ENCODE measurements at places on chromosomes 11 and 22.

GRCh38 chr22:39083212-39084165, 6.4 kb downstream of the APOBEC3G start:
- H3K27me3 ChIP-seq, result no peaks in the 10 kb centered on the region
- H3K4me3 ChIP-seq, result no peak overlapping the region
- no peak for DNase-seq
- peaks cover 11% of the 10 kb centered on the region for H3K4me1 ChIP-seq
- no peak overlapping the region for H3K27ac ChIP-seq
- H3K36me3 ChIP-seq, result no peaks in the 10 kb centered on the region

DNA sequence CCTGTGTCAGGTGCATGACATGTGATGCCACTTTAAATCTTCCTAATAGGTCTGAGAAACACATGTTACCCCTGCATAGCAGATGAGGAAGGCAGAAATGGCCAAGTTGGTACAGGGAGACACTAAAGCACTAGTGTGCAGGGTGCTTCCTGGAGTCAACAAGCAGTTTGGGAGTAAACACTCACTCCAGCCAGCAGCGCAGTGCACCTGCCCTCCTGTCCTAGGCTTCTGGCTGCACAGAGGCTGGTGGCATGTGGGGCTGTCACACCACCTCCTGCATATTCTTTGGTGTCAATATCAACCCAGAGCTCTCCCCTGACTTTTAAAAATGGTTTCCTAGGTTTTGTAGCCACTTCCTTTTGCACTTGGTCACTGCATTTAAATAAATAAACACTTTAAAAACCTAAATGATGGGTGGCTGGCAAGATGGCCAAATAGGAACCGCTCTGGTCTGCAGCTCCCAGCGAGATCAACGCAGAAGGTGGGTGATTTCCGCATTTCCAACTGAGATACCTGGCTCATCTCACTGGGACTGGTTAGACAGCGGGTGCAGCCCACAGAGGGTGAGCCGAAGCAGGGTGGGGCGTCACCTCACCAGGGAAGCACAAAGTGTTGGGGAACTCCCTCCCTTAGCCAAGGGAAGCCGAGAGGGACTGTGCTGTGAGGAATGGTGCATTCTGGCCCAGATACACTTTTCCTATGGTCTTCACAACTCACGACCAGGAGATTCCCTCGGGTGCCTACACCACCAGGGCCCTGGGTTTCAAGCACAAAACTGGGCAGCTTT, 33.5 kb downstream of the GAB4 start:
- no peaks in the 10 kb centered on the region for H3K4me1 ChIP-seq
- no peak overlapping the region for H3K27ac ChIP-seq
- no peaks in the 10 kb centered on the region for H3K27me3 ChIP-seq
- H3K36me3 ChIP-seq, result no peaks in the 10 kb centered on the region
- no peak overlapping the region for H3K4me3 ChIP-seq
- no peak for DNase-seq

- H3K27ac ChIP-seq, result no peak overlapping the region
- no peaks in the 10 kb centered on the region for H3K4me1 ChIP-seq
- no peaks in the 10 kb centered on the region for H3K36me3 ChIP-seq
- DNase-seq, result peak; percentile 79
- no peaks in the 10 kb centered on the region for H3K27me3 ChIP-seq
Observed at GRCh38 chr11:1772270-1773130, 8.8 kb upstream of the CTSD start.

GRCh38 chr22:49521787-49522224, 305.9 kb downstream of the BRD1 start:
- peaks cover 16% of the 10 kb centered on the region for H3K4me1 ChIP-seq
- H3K27ac ChIP-seq, result no peak overlapping the region
- no peak overlapping the region for H3K4me3 ChIP-seq
- DNase-seq, result no peak
- H3K36me3 ChIP-seq, result no peaks in the 10 kb centered on the region

GRCh38 chr11:69409812-69410645, 71.4 kb upstream of the LINC01488 start:
- H3K4me1 ChIP-seq, result no peaks in the 10 kb centered on the region
- DNase-seq, result no peak
- no peak overlapping the region for H3K27ac ChIP-seq
- H3K27me3 ChIP-seq, result no peaks in the 10 kb centered on the region
- H3K36me3 ChIP-seq, result no peaks in the 10 kb centered on the region
- H3K4me3 ChIP-seq, result no peak overlapping the region

GRCh38 chr11:126817096-126817495, 183.5 kb downstream of the KIRREL3 start:
- H3K4me1 ChIP-seq, result peaks cover 15% of the 10 kb centered on the region
- H3K4me3 ChIP-seq, result no peak overlapping the region
- H3K27ac ChIP-seq, result peak overlapping the region; percentile 14
- DNase-seq, result no peak
- no peaks in the 10 kb centered on the region for H3K27me3 ChIP-seq
- H3K36me3 ChIP-seq, result no peaks in the 10 kb centered on the region

DNA sequence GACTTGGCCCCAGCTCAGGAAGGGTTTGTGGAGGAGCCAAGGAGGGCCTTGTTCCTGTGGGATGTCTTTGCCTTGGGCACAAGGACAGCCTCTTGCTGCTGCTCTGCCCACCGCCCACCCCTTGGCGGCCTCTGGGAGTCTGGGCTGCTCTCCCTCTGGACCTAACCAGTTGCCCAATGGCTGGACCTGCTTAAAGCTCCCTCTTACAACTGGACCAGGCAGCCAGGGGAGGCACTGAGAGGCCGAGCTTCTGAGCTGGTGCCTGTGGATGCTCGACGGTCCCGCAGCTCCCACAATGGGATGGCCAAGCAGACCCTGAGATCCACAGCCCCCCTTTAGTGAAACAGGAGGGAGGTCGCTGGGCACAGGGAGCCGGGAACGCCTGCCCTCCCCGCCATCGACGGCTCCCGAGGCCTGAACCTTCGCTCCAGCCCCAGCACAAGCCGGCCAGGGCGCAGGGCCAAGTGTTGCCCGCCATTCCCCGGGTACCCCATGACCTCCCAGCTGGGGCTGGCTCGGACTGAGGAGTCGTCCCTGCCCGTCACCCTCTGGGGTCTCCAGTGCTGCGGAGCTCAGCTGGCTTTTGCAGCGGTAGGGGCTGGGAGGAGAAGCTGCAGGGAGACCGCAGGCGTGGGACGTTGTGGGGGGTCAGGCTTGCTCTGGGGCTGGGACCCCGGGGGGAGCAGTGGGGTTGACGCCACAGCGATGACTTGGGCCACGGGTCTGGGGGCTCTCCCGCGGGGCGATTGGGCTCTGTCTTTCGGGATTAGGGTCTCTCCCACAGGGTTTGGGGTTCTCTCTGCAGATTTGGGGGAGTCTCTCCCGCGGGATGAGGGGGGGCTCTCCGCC, 584 bp upstream of the GAL start:
- peaks cover 9% of the 10 kb centered on the region for H3K4me1 ChIP-seq
- H3K36me3 ChIP-seq, result no peaks in the 10 kb centered on the region
- DNase-seq, result no peak
- no peak overlapping the region for H3K27ac ChIP-seq
